T-helper 17 cell (primary cell): ENCODE measurements at places on chromosomes 2 and 18. TPM values are rescaled to one million over a fixed set of nuclear protein-coding genes. Genes with fewer than 3 reads are reported as not detected.

GRCh38 chr18:51066273-51066672 is 36.3 kb downstream of the SMAD4 start:
- H3K4me1 ChIP-seq = peaks cover 9% of the 10 kb centered on the region
- H3K27me3 ChIP-seq = no peaks in the 10 kb centered on the region
- H3K36me3 ChIP-seq = peaks cover 4% of the 10 kb centered on the region

COLEC12 gene
- not detected for total RNA-seq

DNA sequence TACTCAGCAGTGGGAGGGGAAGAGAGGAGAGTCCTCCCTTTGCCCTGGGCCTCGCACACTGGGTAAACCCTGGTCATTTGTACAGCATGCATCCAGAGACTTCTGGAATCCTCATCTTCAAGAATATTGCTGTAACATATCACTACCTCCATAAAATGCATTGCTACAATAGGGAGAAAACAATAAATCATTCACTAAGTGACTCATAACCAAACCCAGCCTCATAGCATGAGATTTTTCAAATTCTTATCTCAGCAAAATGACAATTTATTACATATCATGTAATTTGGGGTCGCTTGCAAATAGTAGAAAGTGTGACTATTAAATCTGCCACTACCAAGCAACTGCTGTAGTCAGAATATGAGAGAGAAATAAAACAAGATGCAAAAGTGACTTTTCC is 189.4 kb downstream of the ALK start:
- no peak overlapping the region for H3K27ac ChIP-seq
- DNase-seq = no peak

GRCh38 chr18:24486684-24487083 is 26.2 kb downstream of the HRH4 start:
- peak overlapping the region; percentile 51 for H3K27ac ChIP-seq
- H3K36me3 ChIP-seq = no peaks in the 10 kb centered on the region
- H3K4me3 ChIP-seq = peak overlapping the region; percentile 57
- H3K27me3 ChIP-seq = peaks cover 21% of the 10 kb centered on the region
- peaks cover 31% of the 10 kb centered on the region for H3K4me1 ChIP-seq

DNA sequence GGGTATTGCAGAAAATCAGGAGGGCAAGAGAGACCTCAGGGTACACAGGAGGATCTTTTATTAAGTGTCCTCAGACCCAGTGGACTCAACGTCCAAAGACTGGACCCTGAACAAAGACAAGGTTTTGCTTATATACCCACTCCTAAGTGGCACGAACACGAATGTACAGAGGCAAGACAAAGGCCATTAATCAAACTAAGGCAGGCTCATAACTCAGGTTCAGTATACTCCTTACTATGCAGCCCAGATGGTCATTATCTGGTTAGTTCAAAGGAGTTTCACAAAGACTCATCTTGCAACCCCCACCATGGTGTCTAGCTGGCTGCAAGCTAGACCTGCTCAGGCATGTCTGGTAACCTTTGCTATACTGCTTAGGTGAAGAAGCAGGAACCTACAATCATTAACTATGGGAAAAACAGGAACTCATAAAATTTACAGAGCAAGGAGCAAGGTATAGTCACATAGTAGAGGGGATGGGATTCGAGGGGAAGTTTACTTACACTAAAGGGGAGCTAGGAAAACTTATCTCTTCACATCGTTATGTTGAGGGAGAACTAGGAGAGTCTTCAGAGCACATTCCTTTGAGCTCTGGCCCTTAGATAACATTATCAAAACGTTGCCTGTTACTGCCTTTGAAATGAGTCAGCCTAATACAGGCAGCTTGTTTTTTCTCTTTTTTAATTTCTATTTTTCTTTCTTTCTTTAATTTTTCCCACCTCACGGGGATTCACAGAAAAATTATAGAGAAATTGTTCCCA is 33.9 kb downstream of the SLC4A3 start:
- no peaks in the 10 kb centered on the region for H3K36me3 ChIP-seq
- no peak overlapping the region for H3K27ac ChIP-seq
- no peaks in the 10 kb centered on the region for H3K4me1 ChIP-seq
- H3K27me3 ChIP-seq = peaks cover 30% of the 10 kb centered on the region
- no peak overlapping the region for H3K4me3 ChIP-seq

- DNase-seq = no peak
- peaks cover 67% of the 10 kb centered on the region for H3K27me3 ChIP-seq
- no peak overlapping the region for H3K4me3 ChIP-seq
- peaks cover 4% of the 10 kb centered on the region for H3K4me1 ChIP-seq
- no peak overlapping the region for H3K27ac ChIP-seq
Observed at GRCh38 chr18:62637403-62637802, 77.9 kb upstream of the PHLPP1 start.

- H3K36me3 ChIP-seq = no peaks in the 10 kb centered on the region
- no peak overlapping the region for H3K4me3 ChIP-seq
- peaks cover 5% of the 10 kb centered on the region for H3K4me1 ChIP-seq
Observed at GRCh38 chr2:241157841-241158545, 7.7 kb downstream of the PPP1R7 start.

GRCh38 chr18:48867978-48868377 is 82.8 kb downstream of the SMAD7 start:
- H3K36me3 ChIP-seq = no peaks in the 10 kb centered on the region
- H3K4me3 ChIP-seq = peak overlapping the region; percentile 68
- H3K4me1 ChIP-seq = peaks cover 22% of the 10 kb centered on the region
- H3K27me3 ChIP-seq = no peaks in the 10 kb centered on the region

DNA sequence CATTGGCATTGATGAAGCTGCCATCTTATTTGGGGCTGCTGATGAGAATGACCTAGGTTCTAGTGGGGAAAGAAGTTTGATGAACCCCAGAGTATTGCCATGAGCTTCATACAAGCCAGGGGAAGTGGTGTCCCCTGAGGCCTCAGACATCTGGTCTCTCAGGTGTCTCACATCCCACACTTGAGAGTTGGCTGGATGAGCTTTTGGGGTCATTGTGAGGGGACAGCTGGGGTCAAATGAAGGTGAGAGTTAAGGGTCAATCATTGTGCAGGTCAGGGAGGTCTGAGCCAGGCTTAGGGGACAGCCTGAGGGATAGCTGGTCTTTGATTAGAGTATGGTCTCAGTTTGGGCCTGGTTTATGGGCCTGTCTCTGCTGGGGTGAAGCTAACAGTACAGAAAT is 336.5 kb downstream of the CYP26B1 start:
- peaks cover 10% of the 10 kb centered on the region for H3K27me3 ChIP-seq
- H3K27ac ChIP-seq = no peak overlapping the region
- H3K4me3 ChIP-seq = no peak overlapping the region
- no peaks in the 10 kb centered on the region for H3K4me1 ChIP-seq
- H3K36me3 ChIP-seq = no peaks in the 10 kb centered on the region

DNA sequence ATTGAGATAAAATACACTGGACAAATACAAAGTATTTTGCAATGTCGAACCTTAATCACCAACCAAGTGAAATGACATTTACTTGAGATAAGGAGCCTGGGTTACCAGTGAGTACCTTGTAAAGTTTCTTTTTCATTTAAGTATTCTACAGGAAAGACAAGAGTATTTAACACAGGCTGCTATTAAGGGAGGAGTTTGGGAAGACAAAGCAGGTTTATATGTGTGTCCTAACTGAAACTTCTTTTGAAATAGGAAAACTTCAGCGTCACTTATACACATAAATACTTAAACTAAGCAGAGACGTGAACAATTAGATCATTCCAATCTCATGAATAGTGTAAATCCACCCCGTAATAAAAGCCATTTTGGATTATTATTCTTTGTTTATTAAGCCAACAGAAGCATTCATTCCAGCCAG is 126.7 kb upstream of the CYP26B1 start:
- DNase-seq = no peak
- no peak overlapping the region for H3K4me3 ChIP-seq
- no peak overlapping the region for H3K27ac ChIP-seq
- peaks cover 4% of the 10 kb centered on the region for H3K36me3 ChIP-seq

GRCh38 chr18:51953521-51953920 is 386.5 kb upstream of the DCC start:
- H3K27ac ChIP-seq = no peak overlapping the region
- no peak overlapping the region for H3K4me3 ChIP-seq
- no peaks in the 10 kb centered on the region for H3K36me3 ChIP-seq

NYAP2 gene
- not detected for total RNA-seq

DNA sequence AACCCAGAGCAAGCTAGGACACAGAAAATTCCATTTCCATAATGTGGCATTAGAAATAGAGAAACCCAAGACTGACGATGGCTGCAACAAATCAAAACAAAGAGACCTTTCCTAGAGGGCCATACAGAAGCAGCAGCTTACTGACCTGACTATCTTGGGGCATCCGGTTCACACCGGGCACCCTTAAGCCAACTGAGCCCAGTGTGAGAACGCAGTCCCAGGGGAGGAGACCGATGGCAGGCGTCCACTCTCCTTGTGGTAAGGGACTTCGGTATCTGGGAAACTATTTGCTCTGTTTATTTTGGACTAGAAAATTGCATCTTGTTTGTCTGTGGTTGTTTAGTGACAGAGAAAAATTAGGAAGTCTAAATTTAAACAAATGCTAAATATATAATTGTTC is 244.8 kb upstream of the COPS8 start:
- peaks cover 26% of the 10 kb centered on the region for H3K27me3 ChIP-seq
- no peaks in the 10 kb centered on the region for H3K36me3 ChIP-seq

ITM2C gene
- 18.6 TPM for total RNA-seq

DNA sequence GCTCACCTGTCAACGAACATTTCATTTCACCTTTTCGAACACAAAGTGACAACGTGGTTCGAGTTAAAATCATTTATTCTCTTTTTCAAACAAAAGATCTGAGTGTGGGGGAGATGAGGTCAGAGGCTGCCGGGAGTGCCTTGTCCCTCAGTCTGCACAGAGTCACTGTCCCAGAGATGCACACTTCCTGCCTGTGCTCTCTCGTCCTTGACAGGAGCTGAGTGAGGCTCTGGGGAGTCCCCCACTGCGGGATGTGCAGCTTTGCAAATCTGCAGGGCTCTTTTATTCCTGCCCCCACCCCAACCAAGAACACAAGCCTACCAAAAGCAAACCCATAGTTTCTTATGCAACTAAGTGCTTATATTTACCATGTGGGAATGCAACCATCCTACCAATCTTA is 497.8 kb downstream of the EIPR1 start:
- H3K4me3 ChIP-seq = no peak overlapping the region
- no peaks in the 10 kb centered on the region for H3K4me1 ChIP-seq

LYG2 gene
- not detected for total RNA-seq

GRCh38 chr2:143087033-143087432 is 42.2 kb upstream of the ARHGAP15 start:
- no peak overlapping the region for H3K4me3 ChIP-seq
- H3K36me3 ChIP-seq = no peaks in the 10 kb centered on the region
- peaks cover 14% of the 10 kb centered on the region for H3K4me1 ChIP-seq
- no peak overlapping the region for H3K27ac ChIP-seq
- DNase-seq = no peak

DNA sequence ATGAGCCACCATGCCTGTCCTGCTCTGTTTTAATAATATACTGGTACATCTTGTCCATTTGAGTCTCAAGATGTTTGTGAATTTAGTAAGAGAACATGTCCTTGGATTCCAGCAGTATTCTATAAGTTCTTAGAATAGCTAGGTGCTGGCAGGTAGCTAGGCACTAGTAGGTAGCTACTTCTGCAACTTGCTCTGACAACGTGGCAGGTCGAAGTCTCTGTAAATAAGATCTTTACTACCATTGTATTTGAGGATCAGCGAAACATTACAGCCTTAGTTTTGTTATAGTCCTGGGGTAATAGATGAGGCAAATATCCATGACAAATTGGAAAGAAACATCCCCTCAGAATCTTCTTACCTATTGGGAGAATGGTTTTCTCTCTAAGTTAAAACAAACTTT is 14.2 kb upstream of the PRELID3A start:
- H3K4me1 ChIP-seq = peaks cover 3% of the 10 kb centered on the region
- DNase-seq = no peak
- peaks cover 32% of the 10 kb centered on the region for H3K27me3 ChIP-seq
- no peak overlapping the region for H3K4me3 ChIP-seq
- no peaks in the 10 kb centered on the region for H3K36me3 ChIP-seq
- H3K27ac ChIP-seq = no peak overlapping the region

CNRIP1 gene
- 0.17 TPM for total RNA-seq

PLGLB1 gene
- 2.3 TPM for total RNA-seq

HNMT gene
- 0.60 TPM for total RNA-seq
